Activated CD8-positive, alpha-beta T cell treated with anti-CD3 and anti-CD28 coated beads, Interleukin-2, amount 10 ng/mL, durations not matched to agents 7 days and 5 days (primary cell): ENCODE measurements at places on chromosomes 5 and 9.

- no peak overlapping the region for H3K4me3 ChIP-seq
- DNase-seq = no peak
- no peaks in the 10 kb centered on the region for H3K36me3 ChIP-seq
- H3K27ac ChIP-seq = no peak overlapping the region
- no peaks in the 10 kb centered on the region for H3K4me1 ChIP-seq
These were observed 77.8 kb downstream of the TTLL11 start for GRCh38 chr9:122015170-122015821.

GRCh38 chr5:173778784-173779304, 109.3 kb upstream of the CPEB4 start:
- peaks cover 4% of the 10 kb centered on the region for H3K27me3 ChIP-seq
- DNase-seq = no peak
- no peak overlapping the region for H3K4me3 ChIP-seq
- H3K36me3 ChIP-seq = peaks cover 3% of the 10 kb centered on the region

- no peak for DNase-seq
- H3K4me1 ChIP-seq = no peaks in the 10 kb centered on the region
- no peak overlapping the region for H3K4me3 ChIP-seq
- H3K27ac ChIP-seq = no peak overlapping the region
- H3K36me3 ChIP-seq = no peaks in the 10 kb centered on the region
These were observed 195.0 kb upstream of the GHR start for GRCh38 chr5:42228279-42228678.

GRCh38 chr5:128965638-128966302, 482 bp downstream of the SLC27A6 start:
- H3K27ac ChIP-seq = no peak overlapping the region
- H3K36me3 ChIP-seq = peaks cover 2% of the 10 kb centered on the region
- no peak for DNase-seq
- peaks cover 3% of the 10 kb centered on the region for H3K4me1 ChIP-seq
- H3K27me3 ChIP-seq = peaks cover 13% of the 10 kb centered on the region

- H3K4me1 ChIP-seq = no peaks in the 10 kb centered on the region
- DNase-seq = no peak
- H3K27ac ChIP-seq = no peak overlapping the region
- H3K27me3 ChIP-seq = no peaks in the 10 kb centered on the region
- no peak overlapping the region for H3K4me3 ChIP-seq
These were observed 115.0 kb upstream of the MEF2C start for GRCh38 chr5:88997937-88998336.

- no peak for DNase-seq
- no peaks in the 10 kb centered on the region for H3K4me1 ChIP-seq
- H3K36me3 ChIP-seq = peaks cover 39% of the 10 kb centered on the region
These were observed 49.7 kb upstream of the FNIP1 start for GRCh38 chr5:131846536-131846935.

GRCh38 chr9:96782235-96782634, 4.3 kb upstream of the ZNF510 start:
- H3K36me3 ChIP-seq = peaks cover 14% of the 10 kb centered on the region
- peaks cover 18% of the 10 kb centered on the region for H3K4me1 ChIP-seq
- DNase-seq = no peak
- no peaks in the 10 kb centered on the region for H3K27me3 ChIP-seq
- no peak overlapping the region for H3K27ac ChIP-seq
